ENCODE measurements at places on chromosomes 12 and 14. TPM values are rescaled to one million over a fixed set of nuclear protein-coding genes. Genes with fewer than 3 reads are reported as not detected.

The RNASE2 gene
- not detected for polyA plus RNA-seq

The OR6J1 gene
- polyA plus RNA-seq = not detected

The DTX1 gene
- not detected for polyA plus RNA-seq

The OR10AD1 gene
- polyA plus RNA-seq = not detected
